Urinary bladder (tissue), 4 donors: ENCODE measurements at places on chromosomes 5 and 9. TPM values are rescaled to one million over a fixed set of nuclear protein-coding genes. Genes with fewer than 3 reads are reported as not detected.

The SLC6A18 gene
- not detected for total RNA-seq

The UGT3A2 gene
- total RNA-seq: 0.58 TPM

The GABRA1 gene
- total RNA-seq: 0.21 TPM

The SELENOP gene
- 433 TPM for total RNA-seq

The FSTL4 gene
- total RNA-seq: 7.5 TPM

The BHMT gene
- total RNA-seq: 11.6 TPM

The GPR151 gene
- not detected for total RNA-seq

The ERMP1 gene
- total RNA-seq: 40.0 TPM

The PCDHGA9 gene
- 12.5 TPM for total RNA-seq
